ENCODE measurements at places on chromosomes 2 and 18.

GRCh38 chr2:136750065-136750464 is 15.3 kb upstream of the THSD7B start:
- no peak for DNase-seq

DNA sequence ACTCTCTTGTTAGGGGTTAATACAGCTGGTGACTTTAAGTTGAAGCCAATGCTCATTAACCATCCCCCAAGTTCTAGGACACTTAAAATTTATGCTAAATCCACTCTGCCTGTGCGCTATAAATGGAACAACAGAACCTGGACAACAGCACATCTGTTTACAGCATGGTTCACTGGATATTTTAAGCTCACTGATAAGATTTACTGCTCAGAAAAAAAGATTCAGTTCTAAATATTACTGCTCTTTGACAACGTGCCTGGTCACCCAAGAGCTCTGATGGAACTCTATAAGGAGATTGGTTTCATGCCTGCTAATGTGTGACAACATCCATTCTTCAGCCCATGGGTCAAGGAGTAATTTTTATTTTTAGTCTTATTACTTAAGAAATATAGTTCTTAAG is 27.5 kb downstream of the RNF103 start:
- no peak for DNase-seq

- no peak for DNase-seq
These were observed 72.1 kb upstream of the CCBE1 start for GRCh38 chr18:59769129-59769865.

GRCh38 chr2:174643356-174643755 is 45.8 kb upstream of the WIPF1 start:
- no peak for DNase-seq

- DNase-seq: no peak
These were observed 1.9 kb downstream of the STK17B start for GRCh38 chr2:196169516-196169915.

GRCh38 chr2:124480958-124481357 is 455.9 kb downstream of the CNTNAP5 start:
- DNase-seq: no peak

DNA sequence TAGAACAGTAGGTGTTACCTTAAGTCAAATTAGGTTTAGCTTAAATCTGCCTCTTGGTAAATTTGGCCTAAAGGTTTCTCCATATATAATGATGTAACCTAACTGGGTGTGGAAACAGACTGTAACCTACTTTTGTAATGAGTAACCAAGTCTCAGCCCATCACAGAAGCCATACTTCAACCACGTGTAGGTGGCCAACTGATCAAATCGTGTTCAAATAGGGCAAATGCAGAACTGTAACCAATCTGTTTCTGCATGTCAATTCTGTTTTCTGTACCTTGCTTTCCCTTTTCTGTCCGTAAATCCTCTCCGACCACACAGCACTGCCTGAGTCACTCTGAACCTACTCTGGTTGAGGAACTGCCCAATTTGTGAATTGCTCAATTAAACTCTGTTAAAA is 34.0 kb upstream of the PLA2R1 start:
- DNase-seq: no peak

GRCh38 chr2:112836695-112837117 is at the start of gene IL1B:
Gene IL1B, minus strand, starts transcription at chr2:112836779. Its CDS starts 550 bp downstream, at chr2:112836229.
- no peak for DNase-seq

- DNase-seq: no peak
These were observed 8.2 kb downstream of the ADAM17 start for GRCh38 chr2:9547262-9547991.

- DNase-seq: no peak
These were observed 416.7 kb downstream of the ARHGAP15 start for GRCh38 chr2:143545949-143546255.

- DNase-seq: no peak
These were observed 3.4 kb downstream of the CASP8 start for GRCh38 chr2:201263779-201264178.

DNA sequence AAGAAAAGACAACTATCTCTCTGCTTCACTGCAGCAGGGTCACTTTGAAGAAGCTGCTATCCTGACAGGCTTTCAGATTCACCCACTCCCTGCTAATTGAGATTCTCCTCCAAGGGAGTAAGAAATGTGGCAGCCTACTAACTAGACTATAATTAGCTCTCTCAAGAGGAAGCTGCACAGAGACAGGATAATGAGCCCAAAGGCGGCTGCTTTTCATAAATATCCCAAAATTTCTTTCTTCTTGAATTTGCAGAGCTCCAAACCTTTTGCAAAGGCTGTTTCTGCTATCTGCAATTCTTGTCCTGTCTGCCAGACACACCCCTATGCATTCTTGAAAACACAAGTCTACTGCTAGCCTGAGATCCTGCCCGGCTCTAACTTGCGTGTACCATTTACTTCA is 54.0 kb upstream of the RNU4ATAC start:
- no peak for DNase-seq

GRCh38 chr18:68714366-68714711 is 569 bp downstream of the TMX3 start:
- DNase-seq: no peak

GRCh38 chr2:207311316-207312005 is 145.7 kb upstream of the KLF7 start:
- DNase-seq: no peak

DNA sequence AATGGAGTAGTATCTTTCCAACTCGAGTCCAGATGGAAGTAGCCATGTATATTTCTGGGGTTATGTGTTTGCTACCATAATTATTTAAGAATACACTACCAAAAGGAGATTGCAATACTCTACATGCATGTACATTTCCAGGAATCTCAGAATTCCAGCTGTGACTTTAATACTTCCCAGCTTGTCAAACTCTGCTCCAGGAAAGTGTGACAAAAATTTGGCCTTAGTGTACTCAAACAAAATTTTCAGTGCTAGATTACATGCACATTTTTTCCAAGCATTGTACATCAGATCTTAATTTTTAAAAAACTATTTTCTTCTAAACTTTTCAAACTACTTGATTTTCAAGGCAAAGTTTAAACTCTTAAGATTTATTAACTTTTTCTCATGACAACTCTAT is 1791.6 kb downstream of the SUCLG1 start:
- DNase-seq: no peak

- DNase-seq: no peak
These were observed 341.5 kb upstream of the ETAA1 start for GRCh38 chr2:67055387-67056304.

DNA sequence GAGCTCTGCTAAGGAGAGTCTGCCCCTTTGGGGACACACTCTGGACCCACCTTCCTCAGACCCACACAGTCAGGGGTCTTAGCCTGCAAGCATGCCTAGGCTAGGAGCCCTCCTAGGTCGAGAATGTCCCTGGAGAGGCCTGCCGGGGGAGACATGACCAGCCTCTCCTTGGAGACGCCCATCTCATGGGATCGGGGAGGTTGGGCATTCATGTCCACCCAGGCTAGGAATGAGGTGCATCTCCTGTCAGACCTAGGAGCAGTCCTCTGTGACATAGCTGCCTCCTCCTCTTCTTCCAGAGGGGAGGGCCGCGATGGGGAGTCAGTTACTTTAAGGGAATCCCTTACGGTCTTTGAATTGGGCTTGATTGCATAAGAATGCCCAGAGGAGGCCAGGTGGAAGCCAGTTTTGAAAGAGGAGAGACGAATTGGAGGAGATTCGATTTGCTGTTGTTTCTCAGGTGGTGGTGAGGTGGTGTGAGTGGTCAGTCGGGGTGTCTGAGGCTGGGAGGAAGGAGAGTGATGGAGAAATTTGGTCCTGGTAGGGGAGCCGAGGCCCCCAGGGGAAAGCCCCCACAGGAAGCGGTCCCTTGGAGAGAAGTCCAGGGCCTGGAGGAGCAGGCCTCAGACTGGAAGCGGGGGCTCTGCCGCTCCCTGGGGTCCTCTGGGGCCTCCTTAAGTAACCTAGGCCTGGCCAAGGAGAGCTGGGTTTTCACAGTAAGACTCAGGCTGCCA is 241.3 kb downstream of the DYSF start:
- no peak for DNase-seq

DNA sequence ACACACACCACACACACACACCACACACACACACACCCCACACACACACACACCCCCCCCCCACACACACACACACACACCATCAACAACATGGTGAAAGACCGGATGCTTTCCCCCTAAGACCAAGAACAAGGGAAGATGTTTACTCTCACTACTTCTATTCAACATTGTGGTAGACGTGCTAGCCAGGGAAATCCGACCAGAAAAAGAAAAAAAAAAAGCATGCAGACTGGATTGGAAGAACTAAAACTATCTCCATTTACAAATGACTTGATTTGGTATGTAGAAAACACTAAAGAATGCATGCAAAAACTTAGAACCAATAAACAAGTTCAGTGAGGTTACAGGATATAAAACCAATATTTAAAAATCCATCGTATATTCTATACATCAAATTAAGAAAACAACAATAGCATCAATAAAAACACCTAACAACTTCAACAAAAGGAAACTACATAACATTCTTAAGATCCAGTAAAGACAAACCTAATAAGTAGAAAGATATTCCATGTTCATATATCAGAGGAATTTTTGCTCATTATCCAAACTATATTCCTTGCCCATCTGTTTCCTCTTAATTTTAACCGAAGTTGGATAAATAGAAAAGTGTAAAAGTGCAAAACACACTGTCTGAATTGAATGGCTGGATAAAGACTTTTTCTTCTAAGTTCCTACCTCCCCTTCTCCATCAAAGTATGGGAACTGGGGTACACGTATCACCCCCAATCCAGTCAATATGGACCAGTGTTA is 51.5 kb upstream of the RNU4ATAC start:
- DNase-seq: no peak

DNA sequence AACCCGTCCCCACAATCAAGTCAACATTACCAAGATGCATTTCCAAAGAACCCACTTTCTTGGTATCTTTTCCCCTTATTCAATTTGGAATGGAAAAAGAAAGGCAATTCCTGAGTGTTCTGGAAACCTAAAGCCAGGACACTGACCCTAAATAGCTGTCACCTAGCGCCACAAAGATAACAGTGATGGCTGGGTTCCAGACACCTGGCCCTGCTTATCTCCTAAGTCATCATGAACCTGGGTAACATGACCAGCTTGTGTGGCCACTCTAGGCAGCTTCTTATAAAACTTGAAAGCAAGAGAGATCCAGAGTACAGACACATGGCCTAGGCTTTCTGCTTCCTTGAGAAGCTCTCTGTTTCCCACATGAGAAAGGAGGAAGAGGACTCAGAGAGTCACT is 95.4 kb downstream of the BOD1L2 start:
- DNase-seq: no peak

DNA sequence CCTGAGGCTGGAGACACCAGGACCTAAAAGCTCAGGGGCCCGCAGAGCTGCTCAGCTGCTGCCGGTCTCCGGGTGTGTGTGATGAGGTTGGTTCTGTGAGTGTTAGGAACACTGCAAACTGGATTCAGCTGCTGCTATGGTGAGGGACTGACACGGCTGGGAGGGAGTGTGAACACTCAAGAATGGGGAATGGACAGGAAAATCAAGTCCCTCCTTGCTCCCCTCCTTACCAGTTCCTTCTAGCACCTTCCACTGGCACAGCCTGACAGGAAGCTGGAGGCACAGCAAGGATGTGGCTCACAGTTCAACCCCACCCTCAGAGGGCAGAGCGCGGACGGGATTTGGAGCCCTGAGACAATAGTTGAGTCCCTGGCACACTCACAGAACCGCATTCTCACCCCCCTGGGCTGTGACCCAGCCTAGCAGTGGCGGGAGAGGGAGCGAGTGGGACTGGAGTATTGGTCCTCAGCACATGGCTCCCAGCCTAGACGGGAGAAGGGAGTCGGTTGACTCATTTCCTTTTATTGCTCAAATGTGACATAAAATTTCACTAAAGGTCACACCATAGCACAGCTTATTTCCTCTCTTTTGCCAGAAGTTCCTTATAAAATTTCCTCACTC is 42.5 kb downstream of the LRRC30 start:
- DNase-seq: no peak

GRCh38 chr2:2719015-2719414 is 387.9 kb upstream of the MYT1L start:
- no peak for DNase-seq

DNA sequence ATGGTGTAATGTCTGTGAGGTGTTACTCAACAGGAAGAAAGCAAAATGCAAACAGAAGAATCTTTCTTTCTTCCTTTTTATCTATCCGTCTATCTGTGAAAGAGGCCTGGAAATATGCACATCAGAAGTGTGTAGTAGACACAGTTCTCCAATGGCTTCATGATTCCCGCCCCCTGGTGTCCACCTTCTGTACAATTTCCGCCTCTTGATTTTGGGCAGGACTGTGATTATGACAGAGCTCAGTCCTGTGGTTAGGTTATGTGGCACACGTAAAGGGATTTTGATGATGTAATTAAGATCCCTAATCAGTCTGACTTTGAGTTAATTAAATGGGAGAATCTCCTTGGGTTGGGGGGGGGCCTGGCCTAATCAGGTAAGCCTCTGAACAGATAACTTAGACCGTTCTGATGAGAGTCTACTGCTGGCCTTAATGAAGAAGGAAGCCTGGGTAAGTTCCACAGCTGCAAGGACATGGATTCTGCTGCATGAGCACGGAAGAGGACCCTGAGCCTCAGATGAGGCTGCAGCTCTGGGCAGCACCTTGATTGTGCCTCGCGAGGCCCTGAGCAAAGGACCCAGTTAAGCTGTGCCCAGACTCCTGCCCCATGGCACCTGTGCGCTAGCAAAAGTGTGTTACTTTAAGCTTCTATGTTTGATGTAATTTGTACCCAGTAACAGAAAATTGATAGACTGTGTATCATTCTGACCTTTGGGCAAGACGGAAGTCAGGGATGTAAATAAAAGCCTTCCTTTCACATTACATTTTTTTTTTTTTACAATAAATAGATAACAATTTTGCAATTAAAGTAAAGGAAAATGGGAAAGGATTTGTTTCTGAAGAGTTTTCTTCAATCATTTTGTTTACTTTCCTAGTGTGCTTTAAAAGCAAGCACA is 11.3 kb upstream of the KCNF1 start:
- no peak for DNase-seq

- DNase-seq: no peak
These were observed 101.3 kb downstream of the DNAH7 start for GRCh38 chr2:195967336-195967735.

- no peak for DNase-seq
These were observed 122.3 kb downstream of the LYPD6B start for GRCh38 chr2:149160701-149161217.

- no peak for DNase-seq
These were observed 13.4 kb upstream of the RBMS1 start for GRCh38 chr2:160507046-160507407.

DNA sequence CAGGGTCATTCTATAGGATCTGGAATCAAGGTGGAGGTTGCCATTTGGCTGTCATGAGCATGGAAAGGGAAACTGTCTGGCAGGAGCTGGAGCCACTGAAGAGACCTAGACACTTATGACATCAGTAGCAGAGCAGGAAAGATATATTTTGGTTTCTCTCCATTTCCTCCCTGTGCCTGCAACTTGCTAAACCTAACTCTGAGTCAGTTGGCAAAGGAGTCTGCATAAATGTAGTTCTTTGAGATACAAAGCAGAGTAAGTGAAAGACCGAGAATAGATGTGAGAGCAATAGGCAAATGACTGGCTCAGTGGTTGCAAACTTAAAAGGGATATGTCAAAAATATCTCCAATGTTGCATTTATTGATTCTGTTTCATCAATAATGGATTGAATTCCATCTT is 757.7 kb downstream of the KCNJ3 start:
- no peak for DNase-seq
